Stimulated activated CD8-positive, alpha-beta memory T cell treated with anti-CD3 and anti-CD28 coated beads, Interleukin-7, amount 100 ng/mL, for 4 hours (primary cell): ENCODE measurements at places on chromosomes 1 and 21.

GRCh38 chr1:165928075-165928731 is 100.8 kb downstream of the UCK2 start:
- no peak for DNase-seq

GRCh38 chr21:20040768-20041167 is 957.4 kb upstream of the NCAM2 start:
- no peak for DNase-seq

GRCh38 chr1:87165177-87165576 is 163.5 kb upstream of the LMO4 start:
- DNase-seq = no peak

GRCh38 chr1:33009561-33009960 is 27.1 kb downstream of the AK2 start:
- no peak for DNase-seq
